ENCODE measurements at places on chromosomes 4 and X.
A peak's percentile ranks its signal among the peaks of the same experiment; 100 is the strongest.

- peak; percentile 63 for DNase-seq
Measured at GRCh38 chr4:15649914-15650545, 5.1 kb downstream of the FBXL5 start.

DNA sequence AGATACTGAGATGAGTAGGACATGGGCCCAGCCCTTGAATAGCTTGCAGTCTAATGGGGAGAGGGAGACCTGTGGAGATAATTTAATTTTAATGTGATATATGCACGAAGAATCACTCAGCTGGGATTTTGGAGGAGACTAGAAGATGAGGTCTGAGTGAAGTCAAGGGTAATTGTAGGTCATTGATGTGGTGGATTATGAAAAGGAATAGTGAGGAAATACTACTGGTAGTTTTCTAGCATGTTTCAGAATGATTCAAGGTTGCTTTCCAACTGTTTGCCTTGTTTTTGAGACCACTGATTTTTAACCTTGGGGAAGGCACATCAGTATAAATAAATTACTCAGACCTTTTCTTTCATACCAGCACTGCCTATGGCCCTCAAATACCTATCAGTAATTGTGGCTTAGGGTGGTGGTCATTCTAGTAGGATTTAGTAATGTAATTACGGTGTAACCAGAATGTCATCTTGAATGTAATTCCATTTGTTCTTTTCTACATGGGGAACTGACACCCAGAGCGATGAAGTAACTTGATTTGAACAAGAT, 25.6 kb downstream of the PTTG2 start:
- no peak for DNase-seq

- DNase-seq: no peak
Measured at GRCh38 chr4:110020139-110020538, 107.5 kb downstream of the EGF start.

DNA sequence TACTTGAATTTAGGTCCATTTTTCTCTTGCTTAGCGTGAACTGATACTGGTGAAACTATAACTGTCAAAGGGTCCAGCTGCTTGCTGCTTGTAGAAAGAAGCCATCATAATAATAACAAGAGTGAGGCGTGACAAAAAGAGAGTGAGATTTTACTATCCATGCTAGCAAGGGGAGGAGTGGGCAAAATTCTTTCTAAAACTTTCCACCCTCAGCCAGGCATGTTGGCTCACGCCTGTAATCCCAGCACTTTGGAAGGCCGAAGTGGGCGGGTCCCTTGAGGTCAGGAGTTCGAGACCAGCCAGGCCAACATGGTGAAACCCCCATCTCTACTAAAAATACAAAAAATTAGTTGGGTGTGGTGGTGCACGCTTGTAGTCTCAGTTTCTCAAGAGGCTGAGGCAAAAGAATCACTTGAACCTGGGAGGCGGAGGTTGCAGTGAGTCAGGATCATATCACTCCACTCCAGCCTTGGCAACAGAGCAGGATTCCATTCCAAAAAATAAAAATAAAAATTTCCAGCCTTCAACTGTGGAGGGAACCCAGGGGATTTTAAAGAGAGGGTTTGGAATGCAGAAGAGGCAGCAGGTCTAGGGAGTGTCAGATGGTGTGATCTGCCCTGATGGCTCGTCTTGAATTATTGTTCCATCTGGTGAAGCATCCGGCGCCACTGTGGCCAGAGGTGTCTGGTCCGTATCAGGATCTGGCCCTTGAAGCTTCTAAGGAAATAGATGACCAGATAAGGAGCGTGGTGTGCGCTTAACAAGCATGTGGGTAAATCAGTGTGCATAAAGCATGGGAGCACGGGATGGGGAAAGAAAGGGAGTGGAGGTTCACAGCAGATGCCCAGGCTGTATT, 51.8 kb downstream of the LRP2BP start:
- peak; percentile 45 for DNase-seq

GRCh38 chrX:138691186-138691585, 20.3 kb downstream of the FGF13 start:
- DNase-seq: no peak

- DNase-seq: peak; percentile 16
Measured at GRCh38 chrX:108415146-108415545, 23.1 kb downstream of the COL4A6 start.

GRCh38 chrX:133229361-133229760, 11.2 kb upstream of the TFDP3 start:
- no peak for DNase-seq

GRCh38 chrX:85017721-85018120, 14.0 kb downstream of the APOOL start:
- no peak for DNase-seq

DNA sequence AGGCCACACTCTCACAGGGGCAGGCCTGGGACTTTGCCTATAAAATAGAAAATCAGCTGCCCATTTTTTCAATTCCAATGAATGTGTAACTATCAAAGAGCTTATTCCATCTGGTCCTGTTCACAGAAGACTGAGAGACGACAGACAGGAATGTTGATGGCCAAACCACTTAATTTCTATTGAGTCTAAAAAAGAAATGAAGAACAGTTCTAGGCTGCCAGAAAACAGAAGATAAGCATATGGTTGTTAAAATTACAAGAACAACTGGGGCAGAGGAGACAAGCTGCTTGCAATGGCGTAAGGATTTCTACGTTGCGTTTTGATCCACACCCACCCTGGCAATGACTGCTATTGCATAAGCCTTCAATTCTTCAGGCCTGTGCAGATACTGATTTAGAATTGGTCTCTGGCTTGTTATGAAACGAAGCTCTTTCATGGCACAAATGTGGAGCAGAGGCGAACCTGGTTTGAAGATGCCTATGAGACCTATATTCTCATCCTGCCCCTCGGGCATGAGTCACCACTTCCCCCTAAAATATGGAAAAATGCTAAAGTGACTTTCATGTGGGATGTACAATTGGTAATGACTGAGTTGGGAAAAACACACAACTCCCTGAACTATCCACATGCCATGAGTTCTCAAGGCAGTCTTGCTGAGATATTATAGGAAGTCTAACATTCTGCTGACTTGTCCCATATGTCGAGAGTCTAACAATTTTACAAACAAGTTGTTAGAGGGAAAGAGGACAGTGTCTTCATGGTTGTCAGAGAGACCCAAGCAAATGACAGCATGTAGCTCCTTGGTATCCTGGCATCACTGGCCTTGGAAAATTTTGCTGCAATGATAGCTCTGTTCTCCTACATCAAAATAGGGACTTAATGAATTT, 37.9 kb upstream of the SORBS2 start:
- no peak for DNase-seq

DNA sequence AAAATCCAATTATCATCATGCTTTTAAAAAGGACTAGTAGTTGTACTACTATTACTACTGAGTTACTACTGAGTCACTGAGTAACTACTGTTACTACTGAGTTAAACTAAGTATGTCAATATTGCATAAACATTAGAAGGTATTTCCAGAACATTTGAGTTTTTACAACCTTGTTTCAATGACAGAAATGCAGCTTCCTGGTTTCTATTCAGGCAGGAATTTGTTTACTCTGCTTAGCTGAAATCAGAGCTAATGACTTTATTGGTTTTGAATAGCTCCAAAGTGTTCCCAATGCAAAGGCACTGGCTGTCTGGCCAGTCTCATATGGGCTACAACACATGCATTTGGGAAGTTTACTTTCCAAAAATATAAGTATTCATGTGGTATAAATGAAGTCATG, 12.0 kb downstream of the RPS6KA6 start:
- DNase-seq: no peak

DNA sequence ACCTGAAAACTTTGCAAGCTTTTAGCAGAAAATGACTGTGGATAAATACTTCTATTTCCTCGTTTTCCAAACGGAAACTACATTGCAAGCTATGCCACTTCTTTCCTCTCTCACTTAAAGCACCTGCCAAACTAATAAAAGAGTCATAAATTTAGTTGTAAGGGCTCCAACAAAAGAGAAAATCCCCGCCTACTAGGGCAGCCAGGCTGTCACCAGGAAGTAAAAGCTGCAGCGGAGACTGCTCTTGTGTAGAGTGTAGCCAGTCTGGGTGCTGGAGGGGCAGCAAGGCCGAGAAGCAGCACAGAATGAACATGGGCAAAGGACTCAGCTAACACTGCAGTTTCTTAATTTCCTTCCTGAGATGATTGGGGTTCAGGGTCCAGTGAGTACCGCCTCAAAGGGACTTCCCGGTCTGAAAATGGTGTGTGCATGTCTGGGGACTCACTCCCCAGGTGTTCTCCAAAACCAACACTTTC, 89.3 kb upstream of the MAML3 start:
- peak; percentile 58 for DNase-seq

- DNase-seq: no peak
Measured at GRCh38 chr4:7411896-7412553, 22.7 kb downstream of the PSAPL1 start.

- no peak for DNase-seq
Measured at GRCh38 chr4:124445071-124445470, 267.5 kb downstream of the ANKRD50 start.

DNA sequence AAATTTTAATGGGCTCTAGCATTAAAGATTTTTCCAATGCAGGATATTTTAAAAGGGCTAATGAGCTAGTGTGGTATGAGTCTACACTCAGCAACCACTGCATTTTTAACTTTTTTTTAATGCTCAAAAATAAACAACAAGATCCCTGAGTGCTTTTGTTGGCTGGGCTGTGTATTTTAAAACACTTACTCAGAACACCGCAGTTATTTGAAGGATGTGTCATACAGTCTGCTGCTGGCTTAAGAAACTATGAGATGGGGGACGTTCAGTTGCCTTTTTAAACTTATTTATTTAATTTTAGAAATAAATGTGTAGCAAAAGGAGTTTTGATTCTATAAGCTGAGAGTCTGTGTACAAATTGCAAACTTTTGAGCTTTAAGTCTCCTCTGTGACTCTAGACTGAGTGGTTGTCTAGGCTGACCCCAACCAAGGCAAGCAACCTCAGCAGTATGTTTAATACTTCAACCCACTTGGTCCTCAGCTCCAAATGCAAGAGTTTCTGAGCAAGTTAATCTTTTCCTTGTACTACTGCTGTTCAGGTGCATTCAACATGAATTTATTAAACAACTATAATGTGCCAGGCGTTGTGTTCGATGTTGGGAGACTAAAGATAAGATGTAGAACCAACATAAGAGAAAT, 278.6 kb upstream of the DIPK2B start:
- peak; percentile 65 for DNase-seq

DNA sequence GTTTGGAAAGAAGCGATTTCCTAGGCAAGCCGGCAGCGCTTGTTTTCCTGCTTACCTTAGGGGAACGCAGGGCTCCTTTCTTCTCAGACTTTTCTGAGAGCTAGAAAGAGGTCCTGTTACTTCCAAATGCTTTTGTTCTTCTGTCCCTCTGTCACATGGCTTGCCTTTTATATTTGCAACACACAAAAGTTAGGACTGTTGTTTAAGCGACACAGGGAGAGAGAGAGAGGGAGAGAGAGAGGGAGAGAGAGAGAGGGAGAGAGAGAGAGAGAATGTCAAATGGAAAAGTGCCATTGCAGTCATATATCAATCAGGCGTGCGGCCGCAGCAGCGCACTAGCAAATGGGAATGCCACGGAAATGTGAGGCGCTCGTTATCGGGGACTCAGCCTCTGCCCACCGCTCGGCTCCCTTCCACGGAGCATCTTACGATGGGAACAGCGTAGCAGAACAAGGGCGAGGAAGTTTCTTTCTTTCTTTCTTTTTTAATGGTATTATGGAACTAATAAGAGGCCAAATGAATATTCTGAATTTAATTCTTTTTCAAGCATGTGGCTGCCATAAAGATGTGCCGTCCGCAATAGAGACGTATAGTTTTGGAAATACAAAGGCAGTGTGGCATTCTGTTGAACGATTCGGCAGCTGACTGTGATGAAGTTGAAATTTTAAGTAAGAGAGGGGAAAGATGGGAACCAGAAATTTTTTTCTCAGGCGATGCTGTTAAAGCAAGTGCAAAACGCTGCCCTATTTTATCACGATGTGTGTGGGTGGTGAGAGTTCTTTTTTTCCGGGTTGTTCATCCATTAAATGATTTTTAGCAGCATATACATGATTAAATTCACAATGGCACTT, at the start of gene NDP:
TSS of gene NDP (minus strand) at position 142 of the 851 bp plus-strand sequence. CDS start 14,745 bp downstream, outside the sequence.
- DNase-seq: peak; percentile 20

DNA sequence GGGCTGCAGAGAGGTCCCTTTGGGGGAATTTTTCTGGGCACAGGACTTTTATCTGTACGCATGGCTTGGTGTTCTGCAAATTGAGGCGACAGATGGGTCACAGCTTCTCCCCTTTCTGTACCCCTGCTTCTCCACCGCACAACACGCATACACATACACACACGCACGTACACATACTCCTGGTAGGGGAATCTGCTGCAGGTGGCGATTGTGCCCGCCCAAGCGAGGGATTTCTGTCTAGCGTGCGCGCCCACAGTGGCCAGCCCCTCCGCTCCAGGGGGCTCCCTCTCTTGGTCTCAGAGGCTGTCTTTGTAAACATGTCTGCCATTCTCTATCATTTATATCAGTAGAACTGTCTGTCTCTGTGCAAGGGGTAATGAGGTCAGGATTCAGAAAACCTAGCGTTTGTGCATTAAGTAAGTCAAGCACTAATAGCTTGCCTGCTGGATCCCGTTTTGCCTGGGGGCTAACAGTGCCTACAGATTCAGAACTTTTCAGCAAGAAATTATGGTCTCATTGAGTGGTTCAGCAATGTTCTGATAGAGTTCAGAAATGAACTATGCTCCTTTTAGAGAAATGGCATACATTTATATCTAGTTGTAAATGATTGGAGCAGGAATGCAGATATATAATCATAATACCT, 2.2 kb downstream of the GRID2 start:
- no peak for DNase-seq

GRCh38 chr4:138902705-138903104, 112.9 kb upstream of the NOCT start:
- no peak for DNase-seq

- DNase-seq: no peak
Measured at GRCh38 chr4:153816542-153816941, 27.7 kb upstream of the SFRP2 start.

DNA sequence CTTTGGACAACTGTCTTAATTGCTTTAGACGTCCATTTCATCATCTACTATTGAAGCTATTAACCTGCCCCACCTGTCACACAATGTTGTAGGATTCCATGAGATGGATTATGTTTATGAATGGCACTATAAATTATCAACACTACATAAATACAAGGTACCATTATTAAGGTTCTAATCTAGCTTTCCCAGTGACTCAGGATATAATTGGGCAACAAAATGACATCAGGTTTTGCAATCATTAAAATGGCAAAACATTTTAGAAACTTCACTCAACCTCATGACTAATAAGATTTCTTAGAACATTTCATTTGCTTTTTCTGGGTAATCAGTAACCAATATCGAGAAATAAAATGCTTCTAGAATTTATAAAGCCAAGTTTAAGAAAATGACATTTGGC, 9.2 kb downstream of the HOPX start:
- DNase-seq: no peak

- peak; percentile 56 for DNase-seq
Measured at GRCh38 chr4:165207016-165207430, 338 bp upstream of the KLHL2 start.

GRCh38 chr4:188603646-188604045, 464.4 kb downstream of the TRIML1 start:
- no peak for DNase-seq

Data from dermis blood vessel endothelial cell (primary cell).